ENCODE measurements at places on chromosomes 6 and 20. TPM values are rescaled to one million over a fixed set of nuclear protein-coding genes. Genes with fewer than 3 reads are reported as not detected.

The AHCY gene
- 194 TPM for total RNA-seq

The SERAC1 gene
- total RNA-seq = 2.6 TPM

The SYTL3 gene
- 1.4 TPM for total RNA-seq

The SLC22A1 gene
- not detected for total RNA-seq

The TBX18 gene
- total RNA-seq = 7.0 TPM

The TRIM40 gene
- total RNA-seq = not detected

The MTG2 gene
- 16.2 TPM for total RNA-seq

The ME1 gene
- 20.0 TPM for total RNA-seq
